ENCODE measurements at places on chromosomes 12 and 14.

GRCh38 chr14:84806622-84807021 is 723.3 kb upstream of the FLRT2 start:
- no peak for DNase-seq

- no peak for DNase-seq
Observed at GRCh38 chr14:103735815-103736545, 20.4 kb downstream of the ZFYVE21 start.

GRCh38 chr12:64595863-64596793 is 14.2 kb upstream of the RASSF3 start:
- DNase-seq, result no peak

DNA sequence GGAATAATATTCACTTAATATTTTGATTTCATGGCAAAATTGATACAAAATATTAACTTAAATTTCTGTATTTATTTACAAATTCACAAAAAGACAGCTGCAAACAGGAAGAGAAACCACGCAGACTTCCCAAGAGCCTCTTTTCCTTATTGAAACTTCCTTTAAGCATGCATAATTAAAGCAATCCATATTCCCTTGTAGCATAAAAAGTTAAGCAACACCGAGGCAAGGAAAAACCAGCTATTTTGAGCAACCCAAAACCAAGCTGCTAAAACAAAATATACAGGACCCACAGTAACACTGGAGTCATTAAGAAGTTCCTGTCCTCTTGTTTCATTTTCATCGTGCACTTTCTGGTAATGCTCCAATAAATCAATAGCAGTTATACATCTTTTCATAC is 58.0 kb downstream of the EEA1 start:
- DNase-seq, result no peak

- no peak for DNase-seq
Observed at GRCh38 chr12:126895951-126896913, 1370.7 kb upstream of the TMEM132C start.

GRCh38 chr12:54444206-54444605 is 25.1 kb upstream of the ITGA5 start:
- peak; percentile 16 for DNase-seq

- no peak for DNase-seq
Observed at GRCh38 chr12:42510823-42511222, 78.7 kb downstream of the PRICKLE1 start.

GRCh38 chr14:90539996-90540395 is 143.2 kb downstream of the CALM1 start:
- DNase-seq, result no peak

DNA sequence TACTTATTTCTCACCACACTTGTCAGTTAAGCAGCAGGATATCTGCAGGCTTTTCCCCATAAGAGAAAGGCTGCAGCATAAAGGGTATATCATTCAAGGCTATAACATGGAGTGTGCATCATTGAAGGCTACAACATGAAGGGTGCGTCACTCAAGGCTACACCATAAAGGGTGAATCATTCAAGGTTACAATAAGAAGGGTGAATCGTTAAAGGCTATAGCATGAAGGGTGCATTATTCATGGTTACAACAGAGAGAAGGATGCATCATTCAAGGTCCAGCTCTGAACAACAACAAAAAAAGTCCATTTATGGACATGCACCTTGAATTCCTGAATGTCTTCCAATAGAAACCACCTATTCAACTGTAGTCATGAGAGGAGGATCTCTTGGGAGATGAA is 32.8 kb upstream of the LUM start:
- DNase-seq, result no peak

DNA sequence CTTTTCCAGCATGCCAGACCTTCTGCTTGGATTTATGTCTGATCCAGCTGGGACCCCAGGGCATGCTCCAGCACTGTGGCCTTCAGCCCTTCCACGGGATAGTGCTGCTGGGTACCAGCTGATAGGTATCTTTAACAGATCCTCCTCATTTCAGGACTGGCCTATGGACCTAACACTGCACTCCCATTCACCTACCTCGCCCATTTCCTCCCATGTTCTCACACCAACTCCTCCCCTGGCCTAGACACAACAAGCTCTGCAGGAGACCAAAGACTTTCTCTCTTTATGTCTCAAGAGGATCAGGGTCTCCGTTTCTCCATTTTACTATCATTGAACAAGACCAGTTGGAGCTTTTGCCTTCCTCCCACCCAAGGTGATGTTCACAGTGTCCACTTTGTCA is 140.0 kb upstream of the TMCC3 start:
- no peak for DNase-seq

- peak; percentile 33 for DNase-seq
Observed at GRCh38 chr14:63088865-63089264, 43.6 kb upstream of the KCNH5 start.

DNA sequence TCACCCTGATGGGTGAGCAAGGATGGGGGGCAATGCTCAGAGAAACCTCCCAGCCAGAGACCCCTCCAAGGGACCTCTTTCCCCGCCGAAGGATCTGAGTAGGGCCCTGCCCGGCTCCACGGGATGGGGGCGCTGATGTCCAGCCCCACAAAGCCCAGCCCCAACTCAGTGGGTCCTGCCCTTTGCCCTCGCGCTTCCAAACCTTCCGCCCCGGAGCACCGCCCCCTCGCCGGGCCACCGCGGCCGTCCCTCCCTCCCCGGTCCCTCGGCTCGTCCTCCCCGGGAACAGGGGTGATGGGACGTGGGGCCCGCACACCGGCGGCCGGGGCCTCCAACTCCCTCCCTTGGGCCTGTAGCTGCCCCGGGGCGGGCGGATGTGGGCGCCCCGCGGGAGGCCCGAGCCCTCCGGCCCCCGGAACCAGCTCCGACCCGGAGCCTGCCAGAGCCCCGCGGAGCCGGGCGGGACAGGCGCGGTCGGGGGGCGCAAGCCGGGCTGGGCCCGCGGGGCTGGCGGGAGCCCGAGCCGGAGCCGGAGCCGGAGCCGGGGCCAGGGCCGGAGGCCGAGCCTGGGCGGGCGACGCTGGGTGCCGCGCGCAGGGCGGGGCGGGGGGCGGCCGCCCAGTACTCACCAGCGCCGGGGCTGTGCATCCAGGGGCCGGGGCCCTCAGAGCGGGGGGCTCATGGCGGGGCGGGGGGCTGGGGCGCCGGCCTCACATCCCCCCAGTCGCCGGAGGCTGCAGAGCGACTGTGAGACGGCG is 386 bp downstream of the HDAC7 start:
- peak; percentile 38 for DNase-seq

Data from NCI-H1417 (cell line).